Left colon (tissue), 2 donors: ENCODE measurements at places on chromosomes 5 and 9. TPM values are rescaled to one million over a fixed set of nuclear protein-coding genes. Genes with fewer than 3 reads are reported as not detected.

The ECM2 gene
- total RNA-seq, result 2.9 TPM

The DOCK2 gene
- total RNA-seq, result 13.3 TPM

The FGD3 gene
- total RNA-seq, result 4.3 TPM

The FAM78A gene
- total RNA-seq, result 0.85 TPM

The UBE2QL1 gene
- total RNA-seq, result 0.15 TPM

The SPAG8 gene
- total RNA-seq, result 1.5 TPM

The WDR31 gene
- 3.0 TPM for total RNA-seq

The CDC14B gene
- 20.8 TPM for total RNA-seq

The HTR1A gene
- total RNA-seq, result not detected
